CD4-positive, alpha-beta T cell treated with Interleukin-10 for 1 hour (primary cell): ENCODE measurements at places on chromosomes 12 and 14.

DNA sequence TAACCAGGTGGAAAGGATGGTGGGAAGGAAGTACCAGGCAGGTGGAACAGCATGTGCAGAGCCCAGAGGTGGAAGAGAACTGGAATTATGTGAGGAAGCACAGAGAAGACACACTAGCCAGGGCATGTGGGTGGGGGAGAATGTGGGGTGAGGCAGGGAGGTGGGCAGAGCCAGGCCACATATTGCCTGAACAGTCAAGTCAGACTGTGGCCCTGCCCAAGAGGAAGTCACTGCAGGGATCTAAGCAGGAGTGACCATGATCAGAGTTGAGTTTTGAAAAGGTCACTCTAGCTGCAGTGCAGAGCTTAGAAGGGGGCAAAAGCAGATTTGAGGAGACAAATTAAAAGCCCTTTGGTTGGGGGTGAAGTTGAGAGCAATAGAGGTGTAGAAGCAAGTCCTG lies 114.0 kb upstream of the SLC38A2 start:
- DNase-seq, result no peak

GRCh38 chr14:104880584-104881210 lies 15.6 kb downstream of the CEP170B start:
- DNase-seq, result no peak

DNA sequence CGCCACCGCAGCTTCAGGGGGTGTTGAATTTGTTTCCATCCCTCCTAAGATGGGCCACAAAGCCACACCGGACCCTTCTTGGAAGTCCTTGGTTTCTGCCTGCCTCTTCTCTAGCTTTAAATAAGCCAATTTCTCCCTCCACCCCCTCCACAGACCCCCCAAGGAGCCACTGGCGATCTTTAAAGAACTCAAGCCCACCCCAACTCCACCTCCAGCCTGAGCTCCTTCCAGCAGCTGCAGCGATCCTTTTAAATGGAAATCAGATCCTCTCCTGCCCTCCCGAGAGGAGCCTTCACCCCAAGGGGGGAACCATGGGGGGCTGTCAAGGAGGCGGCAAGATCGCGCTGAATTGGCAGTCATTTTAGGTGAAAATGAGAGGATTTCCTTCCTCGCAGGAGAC lies 133.1 kb downstream of the NCOR2 start:
- DNase-seq, result no peak

GRCh38 chr12:8593246-8593645 lies 19.4 kb downstream of the AICDA start:
- DNase-seq, result no peak

DNA sequence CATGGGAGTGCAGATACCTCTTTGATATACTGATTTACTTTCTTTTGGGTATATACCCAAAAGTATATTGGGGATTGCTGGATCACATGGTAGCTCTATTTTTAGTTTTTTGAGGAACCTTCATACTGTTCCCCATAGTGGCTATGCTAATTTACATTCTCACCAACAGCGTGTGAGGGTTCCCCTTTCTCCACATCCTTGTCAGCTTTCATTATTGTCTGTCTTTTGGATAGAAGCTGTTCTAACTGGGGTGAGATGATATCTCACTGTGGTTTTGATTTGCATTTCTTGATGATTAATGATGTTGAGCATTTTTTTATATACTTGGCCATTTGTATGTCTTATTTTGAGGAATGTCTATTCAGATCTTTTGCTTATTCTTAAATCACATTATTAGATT lies 44.1 kb upstream of the JDP2 start:
- DNase-seq, result no peak
